ENCODE measurements at places on chromosomes 11 and 22. TPM values are rescaled to one million over a fixed set of nuclear protein-coding genes. Genes with fewer than 3 reads are reported as not detected.

GRCh38 chr11:132686886-132687285 is 845.4 kb downstream of the OPCML start:
- DNase-seq = no peak

Gene RAB30
- 15.5 TPM for total RNA-seq

- DNase-seq = no peak
These were observed 18.1 kb downstream of the SLC6A5 start for GRCh38 chr11:20617346-20618005.

Gene PNPLA3
- total RNA-seq = 6.9 TPM

Gene KRTAP5-2
- not detected for total RNA-seq
